ENCODE measurements at places on chromosomes 16 and 17.

GRCh38 chr16:90046971-90047713, 27.9 kb upstream of the DBNDD1 start:
- no peak for DNase-seq

- DNase-seq = no peak
These were observed 42.5 kb upstream of the ATP2A3 start for GRCh38 chr17:4006745-4007211.

DNA sequence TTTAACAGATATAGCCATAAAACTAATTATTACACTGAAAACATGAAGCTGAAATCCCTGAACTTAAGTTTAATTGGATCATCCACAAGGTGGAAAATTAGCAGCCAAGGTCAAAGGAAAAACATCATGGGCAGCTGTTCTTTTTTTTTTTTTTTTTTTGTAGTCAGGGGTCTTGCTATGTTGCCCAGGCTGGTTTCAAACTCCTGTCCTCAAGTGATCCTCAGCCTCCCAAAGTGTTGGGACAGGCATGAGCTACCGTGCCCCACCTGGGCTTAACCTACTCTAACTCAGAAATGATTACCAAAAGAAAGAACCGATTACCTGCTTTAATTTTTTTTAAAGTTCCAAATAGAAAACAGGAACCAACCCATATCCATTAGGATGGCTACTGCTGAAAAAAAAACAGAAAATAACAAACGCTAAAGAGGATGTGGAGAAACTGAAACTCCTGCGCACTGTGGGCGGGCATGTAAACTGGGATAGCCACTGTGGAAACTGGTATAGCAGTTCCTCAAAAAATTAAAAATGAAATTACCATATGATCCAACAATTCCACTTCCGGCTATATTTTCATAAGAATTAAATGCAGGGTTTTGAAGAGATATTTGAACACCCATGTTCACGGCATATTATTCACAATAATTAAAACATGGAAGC, 8.6 kb downstream of the CMC2 start:
- DNase-seq = no peak

DNA sequence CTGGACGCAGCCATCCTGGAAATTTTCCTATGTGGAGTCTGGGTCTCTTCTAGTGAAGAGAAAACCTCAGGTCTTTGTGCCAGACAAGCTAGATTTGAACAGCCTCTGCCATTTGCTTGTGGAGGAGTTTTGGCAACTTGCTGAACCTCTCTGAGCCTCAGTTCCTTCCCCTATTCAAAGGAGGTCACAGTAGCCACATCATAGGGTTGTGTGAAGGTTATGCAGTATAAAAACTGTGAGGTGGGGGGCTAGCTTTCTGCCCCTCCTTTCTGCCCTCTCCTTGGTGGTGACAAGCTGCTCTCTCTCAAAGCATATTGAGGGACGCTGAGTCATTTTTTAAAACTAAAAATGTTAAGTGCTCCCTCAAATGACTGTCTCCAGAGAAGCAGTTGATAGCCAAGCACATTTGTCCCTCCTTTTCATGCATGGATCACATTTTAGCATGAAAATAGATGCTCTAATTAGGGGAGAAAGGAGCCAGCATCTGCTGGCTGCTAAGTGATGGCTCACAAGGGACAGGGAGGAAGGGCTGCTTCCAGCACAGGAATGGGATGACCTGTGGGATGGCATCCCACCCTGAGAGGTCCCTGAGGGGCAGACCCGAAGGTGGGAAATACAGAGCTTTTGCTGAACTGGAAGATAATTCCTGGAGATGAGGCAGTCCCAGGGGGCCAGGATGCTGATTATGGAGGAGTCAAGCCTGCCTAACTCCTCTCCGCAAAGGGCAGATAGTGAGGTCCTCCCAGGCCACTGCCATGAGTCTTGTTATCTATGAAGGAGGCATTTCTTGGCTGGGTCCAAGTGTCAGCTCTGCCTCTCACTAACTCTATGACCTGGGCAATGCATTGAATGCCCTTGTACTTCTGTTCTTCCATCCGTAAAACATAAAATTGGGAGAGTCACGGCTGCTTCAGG, 218.8 kb downstream of the RAB11FIP4 start:
- DNase-seq = no peak

DNA sequence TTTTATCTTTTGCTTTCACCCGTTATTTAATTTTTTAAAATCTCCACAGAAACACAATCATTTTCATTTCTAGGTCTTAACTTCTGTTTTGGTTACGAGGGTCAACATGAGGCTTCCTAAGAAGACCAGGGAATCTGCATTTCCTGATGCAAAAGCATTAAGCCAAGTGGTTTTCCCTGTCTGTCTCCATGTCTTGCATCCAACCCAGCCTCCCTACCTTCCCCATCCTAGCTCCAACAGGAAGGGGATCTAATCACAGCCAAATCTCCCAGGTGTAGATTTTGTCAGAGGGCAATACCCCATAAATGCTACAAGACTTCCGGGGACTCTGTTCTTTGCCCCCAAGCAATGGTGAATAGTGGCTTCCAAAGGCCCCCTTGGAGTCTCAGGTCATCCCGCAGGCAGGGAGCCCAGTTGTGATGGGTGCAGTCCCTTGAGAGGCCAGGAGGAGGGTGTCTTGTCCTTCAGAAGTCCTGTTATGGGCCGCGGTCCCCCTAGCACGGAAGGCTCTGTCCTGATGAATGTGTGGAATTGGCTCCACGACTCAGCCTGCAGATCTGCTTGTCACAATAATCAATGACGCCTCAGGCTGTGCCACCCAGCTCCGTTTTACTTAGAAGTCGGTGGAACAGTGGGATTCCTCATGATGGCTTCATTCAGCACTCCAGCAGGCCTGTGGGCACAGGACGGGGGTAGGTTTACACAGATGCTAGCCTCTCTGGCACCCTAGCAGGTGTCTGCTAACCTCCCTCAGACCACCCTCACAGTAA, 141.1 kb downstream of the RGS9 start:
- DNase-seq = peak; percentile 19

- no peak for DNase-seq
These were observed 37.4 kb downstream of the DHX38 start for GRCh38 chr16:72131036-72131435.

DNA sequence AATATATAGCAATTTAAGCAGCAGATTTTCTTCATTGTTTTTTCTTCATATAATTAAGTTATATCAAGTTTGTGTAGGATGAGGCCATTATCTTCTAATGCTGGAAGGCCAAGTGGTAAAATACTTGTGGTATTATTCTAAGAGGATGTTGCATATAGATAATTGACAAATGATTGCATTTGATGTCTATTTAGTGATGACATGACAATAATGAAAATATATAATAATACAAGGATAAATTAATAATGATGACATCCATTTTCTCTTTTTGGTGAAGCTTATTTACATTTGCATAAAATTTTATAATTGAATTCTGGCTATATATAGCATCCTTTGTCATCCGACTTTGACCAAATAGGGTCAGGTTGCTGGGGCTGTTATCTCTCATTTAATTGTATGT, 195.4 kb upstream of the KCNJ16 start:
- no peak for DNase-seq

DNA sequence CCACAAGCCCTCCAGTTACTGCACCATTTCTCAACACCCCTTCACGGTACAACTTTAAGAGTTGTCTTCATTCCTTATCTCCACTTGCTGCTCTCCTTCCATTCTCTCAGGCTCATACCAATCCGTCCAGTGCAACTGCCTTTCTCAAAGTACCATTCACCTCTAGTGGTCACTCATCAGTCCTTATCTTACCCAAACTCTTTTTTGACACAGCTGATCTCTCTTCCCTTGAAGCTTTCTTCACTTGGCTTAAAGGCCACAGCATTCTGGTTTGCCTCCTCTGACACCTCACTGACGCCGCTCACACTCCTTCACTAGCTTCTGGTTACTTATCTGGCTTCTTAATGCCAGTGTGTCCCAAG, 24.9 kb downstream of the UBE2G1 start:
- DNase-seq = no peak

DNA sequence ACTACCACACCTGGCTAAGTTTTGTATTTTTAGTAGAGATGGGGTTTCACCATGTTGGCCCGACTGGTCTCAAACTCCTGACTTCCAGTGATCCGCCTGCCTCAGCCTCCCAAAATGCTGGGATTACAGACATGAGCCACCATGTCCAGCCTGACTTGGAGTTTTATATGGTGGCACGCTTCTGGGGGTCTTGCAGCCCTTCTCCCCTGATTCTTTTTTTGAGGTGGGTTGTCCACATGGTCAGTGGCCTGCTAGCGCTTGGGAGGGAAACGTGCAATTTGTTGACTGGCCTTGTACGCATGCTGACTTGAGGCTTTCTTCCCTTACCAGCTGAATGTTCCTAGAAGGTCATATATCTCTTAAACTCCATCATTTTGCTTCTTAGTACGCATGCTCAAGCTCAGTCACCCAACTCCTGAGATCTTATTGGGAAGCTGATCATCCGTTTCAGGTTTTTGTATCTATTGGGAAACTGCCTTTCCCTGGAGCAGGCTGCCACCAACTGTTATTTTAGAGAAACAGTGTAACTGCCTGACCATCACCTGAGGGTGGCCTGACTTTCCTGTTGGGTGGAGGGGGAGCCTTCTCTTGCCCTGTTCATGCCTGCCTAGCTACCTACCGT, 13.7 kb upstream of the LDHD start:
- DNase-seq = no peak

- no peak for DNase-seq
These were observed 14.7 kb downstream of the PEMT start for GRCh38 chr17:17576772-17577234.

DNA sequence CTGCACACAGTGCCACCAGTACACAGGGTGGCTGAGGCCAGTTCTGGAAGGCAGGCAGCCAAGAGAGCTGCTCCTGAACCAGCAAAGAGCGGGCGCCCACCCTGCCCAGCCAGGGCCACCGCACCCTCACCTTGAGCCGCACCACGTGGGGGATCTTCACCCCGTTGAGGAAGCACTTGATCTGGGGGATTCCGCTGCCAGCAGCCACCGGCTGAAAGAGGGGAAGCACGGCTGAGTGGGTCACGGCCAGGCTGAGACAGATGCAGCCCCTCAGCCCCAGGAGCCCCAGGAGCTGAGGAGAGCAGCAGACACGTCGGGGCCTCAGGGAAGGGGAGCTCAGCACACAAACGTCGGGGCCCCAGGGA, 14.6 kb upstream of the CCDC154 start:
- no peak for DNase-seq

Measured in activated CD4-positive, alpha-beta T cell treated with anti-CD3 and anti-CD28 coated beads, Interleukin-2, amount 50 U/mL, for 48 hours (primary cell).